ENCODE measurements at places on chromosomes 7 and 10.

DNA sequence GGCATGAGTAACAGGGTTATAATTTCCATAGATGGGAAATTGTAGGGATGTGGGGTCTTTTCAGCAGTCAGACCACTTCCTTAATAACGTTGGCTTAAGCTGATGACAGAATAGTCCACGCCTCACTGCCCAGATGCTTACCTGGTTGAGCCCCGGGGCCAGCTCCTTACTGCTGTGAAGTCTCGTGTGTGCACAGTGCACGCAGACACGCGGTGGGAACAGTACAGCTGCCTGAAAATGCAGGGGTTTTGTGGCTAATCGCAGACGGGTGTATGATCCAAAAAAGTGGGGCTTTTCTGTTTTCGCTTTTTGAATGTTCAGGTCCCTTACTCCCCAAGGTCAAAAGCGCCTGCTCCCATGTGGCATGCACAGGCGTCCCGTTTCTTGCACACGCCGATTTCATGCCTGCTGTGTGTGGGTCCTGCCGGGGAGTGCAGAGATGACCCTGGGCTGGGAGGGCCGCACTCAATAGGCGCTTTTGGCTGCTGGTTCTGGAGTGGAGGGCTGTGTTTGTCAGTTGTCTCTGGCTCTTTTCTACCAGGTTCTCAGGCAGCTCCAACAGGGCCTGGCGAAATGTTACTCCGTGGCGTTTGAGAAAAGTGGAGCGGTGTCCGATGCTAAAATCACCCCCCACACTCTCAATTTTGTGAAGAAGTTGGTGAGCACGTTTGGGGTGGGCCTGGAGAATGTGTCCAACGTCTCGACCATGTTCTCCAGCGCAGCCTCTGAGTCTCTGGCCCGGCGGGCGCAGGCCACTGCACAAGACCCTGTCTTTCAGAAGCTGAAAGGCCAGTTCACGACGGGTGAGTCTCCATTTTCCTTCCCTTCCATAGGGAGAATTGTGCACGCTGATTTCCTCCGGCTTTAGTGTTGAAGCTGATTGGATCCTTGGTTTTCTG, 116.0 kb downstream of the TRRAP start:
- no peak for DNase-seq

GRCh38 chr10:64023926-64024470, 502.8 kb downstream of the REEP3 start:
- no peak for DNase-seq

GRCh38 chr7:155164316-155164715, 94.2 kb downstream of the HTR5A start:
- no peak for DNase-seq

DNA sequence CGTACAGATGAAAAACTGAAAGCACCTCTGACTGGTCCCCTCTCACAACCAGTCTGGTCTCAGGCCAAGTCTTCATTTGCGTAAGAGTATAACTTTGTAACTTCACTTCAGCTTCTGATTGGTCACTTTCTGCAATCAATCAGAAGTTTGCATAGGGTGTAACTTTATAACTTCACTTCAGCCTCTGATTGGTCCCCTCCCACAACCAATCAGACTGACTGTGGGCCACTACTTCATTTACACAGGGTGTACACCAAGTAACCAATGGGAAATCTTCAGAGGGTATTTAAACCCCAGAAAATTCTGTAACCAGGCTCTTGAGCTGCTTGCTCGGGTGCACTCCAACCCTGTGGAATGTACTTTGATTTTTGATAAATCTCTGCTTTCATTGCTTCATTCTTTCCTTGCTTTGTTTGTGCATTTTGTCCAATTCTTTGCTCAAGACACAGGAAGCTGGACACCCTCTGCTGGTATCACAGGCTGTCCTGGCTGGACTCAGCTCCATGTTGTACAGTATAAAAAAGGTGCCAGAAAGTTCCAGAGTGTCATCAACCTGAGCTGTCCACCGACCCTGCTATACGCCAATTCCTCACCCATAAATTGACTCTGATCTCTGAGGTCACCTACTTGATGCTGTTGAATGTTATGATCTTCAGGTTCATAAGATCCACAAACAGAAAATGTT, 74.5 kb downstream of the COBL start:
- DNase-seq = no peak

GRCh38 chr10:22852712-22853353, 75.0 kb upstream of the ARMC3 start:
- DNase-seq = no peak

- no peak for DNase-seq
Observed at GRCh38 chr10:78335371-78335690, 301.7 kb downstream of the RPS24 start.

GRCh38 chr10:78483641-78484040, 450.0 kb downstream of the RPS24 start:
- no peak for DNase-seq

DNA sequence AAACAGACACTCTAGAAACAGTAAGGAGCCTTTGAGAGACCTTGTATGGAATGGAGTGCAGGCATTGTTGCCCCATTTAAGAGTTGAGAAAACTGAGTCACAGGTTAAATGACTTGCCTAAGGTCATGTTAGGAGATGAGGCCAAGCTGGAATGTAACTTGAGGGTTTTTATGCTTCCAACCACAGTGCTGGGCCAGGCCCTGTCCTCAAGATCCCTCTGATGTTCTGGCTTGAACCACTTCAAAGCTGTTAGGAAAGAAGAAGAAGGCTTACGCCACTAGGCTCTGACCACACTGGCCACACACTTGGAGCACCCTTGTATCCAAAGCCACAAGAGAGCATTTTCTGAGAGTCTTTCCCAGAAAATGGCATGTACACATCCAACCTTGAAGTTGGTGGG, 42.7 kb downstream of the PLAU start:
- DNase-seq = no peak

DNA sequence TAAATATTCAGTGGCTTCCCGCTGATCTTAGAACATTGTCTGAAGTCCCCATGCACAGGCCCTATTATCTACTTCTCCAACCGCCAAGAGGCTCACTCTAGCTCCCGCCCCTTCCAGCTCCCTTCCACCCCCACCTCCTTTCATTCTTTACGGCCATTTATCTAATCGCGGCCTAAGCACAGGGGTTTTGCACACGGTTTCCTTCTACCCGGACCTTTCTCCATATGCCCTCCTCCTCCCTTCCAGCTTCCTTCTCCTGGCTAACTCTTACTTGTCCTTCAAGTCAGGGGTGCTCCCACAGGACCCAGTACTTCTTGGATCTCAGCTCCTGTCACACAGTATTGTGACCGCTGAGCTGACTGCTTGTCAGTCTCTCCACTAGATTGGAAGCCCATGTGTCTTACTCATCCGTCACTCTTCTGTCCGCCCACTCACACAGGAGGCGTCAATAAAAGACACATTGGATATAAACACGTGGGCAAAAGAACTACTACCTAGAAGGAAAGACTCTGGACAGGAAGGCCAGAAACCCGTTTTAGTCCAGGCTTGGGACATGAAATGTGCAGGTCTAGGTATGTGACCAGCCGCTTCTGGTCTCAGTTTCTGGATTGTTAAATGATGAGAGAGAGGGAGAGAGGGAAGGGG, 20.2 kb upstream of the HPS1 start:
- DNase-seq = no peak

DNA sequence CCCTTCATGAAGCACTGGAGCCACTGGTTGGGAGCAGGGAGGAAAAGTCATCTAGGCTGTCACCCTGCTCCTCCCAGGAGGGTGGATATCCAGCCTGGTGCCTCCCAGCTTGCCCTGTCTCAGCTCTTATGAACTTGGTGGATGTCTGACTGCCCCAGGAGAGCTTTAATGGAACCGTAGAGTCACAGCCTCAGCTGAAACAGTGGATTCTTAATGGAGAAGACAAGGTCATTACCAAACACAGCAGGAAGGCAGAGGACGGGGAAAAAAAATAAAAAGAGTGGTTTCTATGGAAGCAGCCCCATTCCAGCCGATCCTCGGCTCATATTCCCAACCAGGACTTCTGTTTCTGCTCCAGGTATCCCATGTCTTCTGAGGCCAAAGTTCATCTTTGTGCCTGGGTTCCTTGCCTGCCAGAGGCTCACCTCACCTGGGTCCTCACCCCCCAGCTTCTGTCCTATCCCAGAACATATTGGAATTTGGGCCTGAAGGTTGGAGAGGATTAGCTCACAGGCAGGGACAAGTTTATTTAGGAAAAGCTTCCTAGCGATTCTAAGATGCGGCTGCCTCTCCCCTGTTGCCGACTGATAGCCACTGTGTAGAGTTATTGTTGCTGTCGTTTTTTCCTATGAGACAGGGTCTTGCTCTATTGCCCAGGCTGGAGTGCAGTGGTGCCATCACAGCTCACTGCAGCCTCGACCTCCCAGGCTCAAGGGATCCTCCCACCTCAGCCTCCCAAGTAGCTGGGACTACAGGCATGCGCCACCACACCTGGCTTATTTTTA, 15.6 kb downstream of the CCL26 start:
- DNase-seq = no peak

DNA sequence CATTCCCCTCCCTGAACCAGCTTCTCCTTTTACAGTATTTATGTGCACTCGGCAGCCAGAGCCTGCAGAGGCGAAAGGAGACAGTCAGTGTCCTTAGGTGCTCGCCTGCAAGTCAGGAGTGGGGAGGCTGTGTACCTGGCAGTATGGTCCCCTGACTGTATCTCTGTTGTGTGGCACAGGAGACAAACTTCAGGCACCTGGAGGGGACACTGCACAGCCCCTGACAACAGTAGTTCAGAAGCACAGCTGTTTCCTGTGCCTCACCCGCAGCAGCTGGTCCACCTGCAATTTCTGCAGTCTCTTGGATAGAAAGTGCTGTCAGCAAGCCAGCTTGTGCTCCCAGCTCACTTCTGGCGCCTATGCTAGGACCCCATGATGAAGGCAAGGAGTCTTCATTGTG, 73.4 kb upstream of the LAMB4 start:
- DNase-seq = no peak

GRCh38 chr10:95475827-95476468, 85.2 kb downstream of the SORBS1 start:
- DNase-seq = no peak

- no peak for DNase-seq
Observed at GRCh38 chr7:94975336-94975735, 67.9 kb downstream of the PPP1R9A start.

- DNase-seq = no peak
Observed at GRCh38 chr10:91689731-91690168, 56.9 kb upstream of the PPP1R3C start.

- no peak for DNase-seq
Observed at GRCh38 chr7:86788948-86789347, 145.2 kb downstream of the GRM3 start.

DNA sequence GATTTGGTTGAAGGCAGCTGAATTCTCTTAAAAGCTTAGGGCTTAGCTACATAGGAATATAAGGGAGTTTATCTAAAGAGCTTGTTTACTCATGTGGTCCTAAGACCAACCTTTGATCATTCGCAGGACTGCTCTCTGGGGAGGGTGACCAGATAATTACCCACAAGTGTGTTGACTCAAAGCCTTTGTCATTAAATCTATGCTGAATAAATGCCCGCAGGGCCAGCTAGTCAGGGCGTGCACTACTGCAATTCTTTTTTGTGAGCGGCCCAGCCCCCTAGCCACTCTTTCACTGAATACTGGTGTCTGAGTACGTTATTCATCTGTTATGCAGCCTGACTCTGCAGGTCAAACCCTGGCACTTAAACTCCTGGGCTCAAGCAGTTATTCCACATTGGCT, 69.6 kb downstream of the AKAP9 start:
- no peak for DNase-seq

- no peak for DNase-seq
Observed at GRCh38 chr7:15248514-15248913, 313.3 kb downstream of the AGMO start.

GRCh38 chr10:122258136-122259074, 12.7 kb upstream of the BTBD16 start:
- DNase-seq = no peak

DNA sequence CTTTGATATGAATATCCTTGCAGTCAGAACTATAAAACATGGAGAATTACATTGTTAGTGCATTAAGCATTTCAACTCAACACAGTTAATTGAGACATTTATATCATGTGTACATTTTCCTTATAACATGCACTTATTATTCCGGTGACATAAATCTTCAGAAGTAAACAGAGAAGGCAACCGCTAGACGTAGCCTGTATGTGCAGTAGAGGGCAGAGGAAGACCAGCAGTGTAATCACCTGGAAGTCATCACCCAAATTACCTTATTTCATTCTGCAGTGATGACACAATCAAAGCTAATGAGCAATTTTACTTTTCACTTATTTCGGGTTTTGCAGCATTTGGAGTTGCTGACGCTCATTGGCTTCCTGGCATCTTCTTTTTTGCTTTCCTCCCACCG, 394.6 kb downstream of the SDK1 start:
- DNase-seq = no peak

DNA sequence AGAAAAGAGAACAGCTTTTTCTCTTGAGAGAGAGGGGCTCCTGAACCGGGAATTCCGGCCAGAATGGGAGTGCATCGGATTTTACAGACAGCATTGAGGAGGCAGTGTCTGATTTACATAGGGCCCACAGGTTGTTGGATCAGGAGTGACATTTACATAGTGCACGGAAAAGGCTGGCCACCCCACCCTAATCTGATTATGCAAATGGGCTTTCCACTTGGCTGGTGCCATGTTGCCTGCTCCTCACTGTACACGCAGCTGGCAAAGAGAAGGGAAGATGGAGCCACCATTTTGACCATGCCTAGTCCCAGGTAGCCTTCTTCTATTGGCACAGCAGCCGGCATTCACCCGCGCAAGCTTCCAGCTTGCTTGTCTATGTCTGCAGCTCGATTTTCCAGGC, 77.5 kb upstream of the FAM171A1 start:
- DNase-seq = no peak

- no peak for DNase-seq
Observed at GRCh38 chr7:131502810-131503508, 53.5 kb downstream of the PODXL start.

DNA sequence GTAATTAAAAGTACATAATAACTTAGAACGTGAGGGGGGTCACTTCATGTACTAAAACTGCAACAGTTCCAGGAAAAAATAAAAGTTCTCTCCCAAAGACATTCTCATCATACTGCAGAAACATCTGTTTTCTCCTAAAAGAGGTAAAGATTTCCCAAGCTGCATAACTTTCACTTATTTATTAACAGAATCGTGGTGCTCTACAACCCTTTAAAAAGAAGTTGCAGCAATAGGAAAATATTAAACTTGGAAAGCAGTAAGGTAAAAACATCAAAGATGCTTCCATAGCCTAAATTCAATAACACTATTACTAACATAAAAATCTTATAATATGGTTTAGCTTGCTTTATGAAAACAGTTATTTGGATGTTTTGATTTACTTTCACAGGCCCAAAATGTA, 23.3 kb downstream of the ZFAND4 start:
- DNase-seq = no peak

DNA sequence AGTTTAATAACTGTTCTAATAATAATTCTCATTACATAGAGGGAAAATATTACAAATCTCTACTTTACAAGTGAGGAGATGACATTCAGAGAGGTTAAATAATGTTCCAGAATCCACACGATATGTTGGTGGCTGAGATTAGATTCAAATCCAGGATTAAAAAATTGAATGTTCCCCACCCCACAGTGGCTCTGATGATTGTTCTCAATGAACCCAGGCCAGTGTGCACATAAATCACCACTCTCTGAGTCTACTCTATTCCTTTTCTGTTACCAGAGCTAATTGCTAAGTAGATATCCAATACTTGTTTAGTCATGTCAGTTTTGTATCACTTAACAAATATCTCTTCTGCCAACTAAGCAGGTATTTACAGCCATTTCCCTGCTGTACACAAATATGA, 281.0 kb downstream of the ABCA13 start:
- DNase-seq = no peak
